ENCODE measurements at places on chromosomes 2 and 18.

GRCh38 chr18:37570336-37570930 is 4.8 kb upstream of the CELF4 start:
- DNase-seq = no peak

GRCh38 chr2:126507425-126507911 is 148.5 kb upstream of the GYPC start:
- no peak for DNase-seq

DNA sequence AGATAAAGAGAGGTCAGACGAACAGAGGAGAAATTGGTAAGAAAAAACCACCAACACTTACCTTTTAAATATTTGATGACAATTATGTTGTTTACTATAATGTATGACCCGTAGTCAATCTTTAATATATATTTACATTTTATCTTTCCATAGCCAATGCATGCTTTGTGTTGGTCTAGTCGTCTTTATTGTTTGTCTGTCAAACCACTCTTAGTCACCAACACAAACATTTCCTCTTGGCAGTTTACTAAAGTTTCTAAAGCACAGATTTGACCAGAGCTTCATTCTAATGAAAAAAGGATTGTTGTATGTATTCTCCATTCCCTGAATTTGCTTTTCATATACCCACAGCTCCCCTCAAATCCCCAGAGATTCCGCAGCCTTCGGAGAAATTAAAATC is 784.7 kb upstream of the PIK3C3 start:
- no peak for DNase-seq

- no peak for DNase-seq
Observed at GRCh38 chr2:96710985-96711384, 28.9 kb downstream of the LMAN2L start.

DNA sequence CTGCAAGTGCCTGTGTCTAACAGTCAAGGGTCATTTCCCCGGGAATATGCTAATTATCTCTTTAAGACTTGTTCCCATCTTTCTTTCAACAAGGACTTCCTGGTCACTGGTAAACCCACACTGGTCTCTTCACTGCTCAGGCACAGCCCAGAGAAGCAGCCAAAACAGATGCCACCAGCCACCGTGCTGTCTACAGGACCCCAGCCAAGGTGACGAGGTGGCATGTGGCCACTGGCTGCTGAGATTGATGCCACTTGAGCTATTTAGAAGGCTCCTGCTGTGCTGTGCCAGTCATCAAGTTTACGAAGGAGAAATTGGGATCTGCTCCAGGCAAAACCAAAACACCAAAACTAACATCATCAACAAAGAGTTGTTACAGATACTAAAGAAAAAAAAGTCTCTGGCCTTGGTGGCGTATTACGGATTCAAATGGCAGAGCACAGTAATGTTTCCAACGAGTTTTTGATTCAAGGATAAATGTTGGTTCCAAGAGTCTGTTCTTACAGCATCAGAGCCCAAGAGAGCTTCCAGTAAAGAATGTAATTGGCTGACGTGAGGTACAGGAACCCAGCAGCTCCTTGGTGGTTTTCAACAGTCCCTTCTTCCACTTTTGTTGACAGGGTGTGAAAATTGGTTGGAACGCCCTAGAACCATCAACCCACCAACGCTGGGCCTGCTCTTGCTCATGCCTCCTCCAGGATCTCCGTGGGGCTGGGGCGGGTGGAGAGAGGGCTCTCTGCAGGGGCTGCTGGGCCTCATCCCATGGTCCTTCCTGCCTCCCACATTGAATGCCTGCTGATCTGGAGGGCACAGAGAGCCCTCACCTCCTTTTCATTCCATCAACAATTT is 63.7 kb upstream of the ZCCHC2 start:
- DNase-seq = no peak

- DNase-seq = no peak
Observed at GRCh38 chr2:149087751-149088150, 49.3 kb downstream of the LYPD6B start.

- no peak for DNase-seq
Observed at GRCh38 chr2:119024152-119024551, 82.2 kb downstream of the MARCO start.

- DNase-seq = no peak
Observed at GRCh38 chr2:214995926-214996670, 142.3 kb downstream of the ABCA12 start.

- no peak for DNase-seq
Observed at GRCh38 chr18:65288908-65289307, 461.9 kb upstream of the CDH7 start.

DNA sequence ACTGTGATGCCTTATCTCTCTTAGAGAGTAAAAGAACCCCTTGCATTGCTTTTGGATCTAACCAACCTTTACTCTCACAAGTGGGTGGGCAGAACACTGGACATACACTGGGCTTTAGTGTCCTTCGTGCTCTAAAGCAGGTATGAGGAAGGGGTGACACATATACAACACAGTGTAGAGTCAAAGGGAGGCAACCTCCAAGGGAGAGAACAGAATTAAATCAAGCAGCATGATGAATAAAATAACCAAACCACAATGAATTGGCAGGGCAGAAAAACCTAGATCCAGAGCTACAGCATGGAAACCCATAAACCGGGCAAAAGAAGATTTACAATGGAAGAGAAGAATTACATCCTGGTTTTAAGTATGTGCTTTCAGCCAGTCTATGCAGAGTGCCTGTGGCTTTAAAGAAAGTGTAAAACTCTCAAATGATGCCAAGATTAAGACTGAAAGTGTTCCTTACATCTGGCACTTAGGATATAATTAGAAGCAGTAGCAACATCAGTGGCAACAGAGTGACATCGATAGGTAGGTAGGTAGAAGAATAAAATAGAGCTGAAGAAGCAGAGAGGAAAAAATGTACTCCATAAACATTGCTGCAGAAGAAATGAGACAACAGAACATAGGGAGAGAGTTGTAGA is 191.7 kb upstream of the ZC3H15 start:
- DNase-seq = no peak

GRCh38 chr2:240893363-240893844 is 2.6 kb downstream of the MAB21L4 start:
- no peak for DNase-seq

DNA sequence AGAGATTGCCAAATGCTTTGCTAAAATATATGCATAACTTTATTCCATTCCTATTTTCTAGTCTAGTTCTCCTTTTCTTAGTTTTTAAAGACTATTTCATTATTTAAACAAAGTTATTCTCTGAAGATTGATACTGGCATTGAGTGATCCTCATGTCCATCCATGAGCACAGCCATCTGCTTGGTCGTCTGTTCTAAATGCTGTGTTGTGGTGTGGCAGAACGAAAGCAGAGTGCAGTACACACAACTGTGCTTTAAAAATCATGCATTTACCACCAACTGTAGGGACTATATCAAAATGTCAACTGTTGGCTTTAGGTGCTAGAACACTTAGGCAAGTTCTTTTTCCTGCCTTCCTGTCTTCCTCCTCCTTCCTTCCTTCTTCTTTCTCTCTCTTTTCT is 226.6 kb downstream of the ACKR3 start:
- DNase-seq = no peak

DNA sequence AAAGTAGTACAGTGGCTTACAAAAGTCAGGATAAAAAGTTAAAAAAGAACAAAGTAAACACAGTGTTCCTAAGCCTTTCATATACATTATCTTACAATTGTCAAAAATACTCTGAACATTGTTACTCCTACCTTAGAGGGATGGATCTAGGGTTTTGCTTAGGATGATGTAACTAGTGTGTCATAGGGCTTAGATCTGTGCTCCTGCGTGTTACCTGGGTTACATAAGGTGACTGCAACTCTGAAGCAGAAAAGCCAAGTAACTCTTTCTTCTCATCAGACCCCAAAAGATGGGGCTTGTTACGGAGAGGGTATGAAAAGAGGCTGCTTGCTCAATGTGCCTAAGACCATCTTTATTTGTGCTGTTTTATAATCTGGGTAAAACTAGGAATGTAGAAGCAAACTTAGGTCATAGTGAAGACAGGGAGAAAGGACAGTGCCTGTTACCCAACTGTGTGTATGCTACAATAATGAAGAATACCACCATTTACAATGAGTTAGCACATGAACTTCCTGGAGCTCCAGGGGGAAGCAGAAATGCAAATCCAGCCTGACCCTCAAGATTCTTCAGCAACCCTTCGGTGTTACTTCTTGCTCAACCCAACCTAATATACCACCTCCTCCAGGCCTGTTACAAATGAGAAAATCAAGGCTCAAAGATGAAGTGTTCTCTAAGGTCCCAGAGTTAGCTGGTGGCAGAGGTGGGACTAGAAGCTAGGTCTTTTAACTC is 42.0 kb upstream of the STK17B start:
- no peak for DNase-seq

All from KBM-7 (cell line).